ENCODE measurements at places on chromosomes 16 and 17. TPM values are rescaled to one million over a fixed set of nuclear protein-coding genes. Genes with fewer than 3 reads are reported as not detected.

TACO1 gene
- 11.1 TPM for total RNA-seq

GJC1 gene
- 29.0 TPM for total RNA-seq

SERPINF2 gene
- total RNA-seq, result 5.0 TPM

HEATR9 gene
- not detected for total RNA-seq

TMEM114 gene
- total RNA-seq, result not detected

TMED6 gene
- 1.5 TPM for total RNA-seq

ENO3 gene
- total RNA-seq, result 2.7 TPM

DNA sequence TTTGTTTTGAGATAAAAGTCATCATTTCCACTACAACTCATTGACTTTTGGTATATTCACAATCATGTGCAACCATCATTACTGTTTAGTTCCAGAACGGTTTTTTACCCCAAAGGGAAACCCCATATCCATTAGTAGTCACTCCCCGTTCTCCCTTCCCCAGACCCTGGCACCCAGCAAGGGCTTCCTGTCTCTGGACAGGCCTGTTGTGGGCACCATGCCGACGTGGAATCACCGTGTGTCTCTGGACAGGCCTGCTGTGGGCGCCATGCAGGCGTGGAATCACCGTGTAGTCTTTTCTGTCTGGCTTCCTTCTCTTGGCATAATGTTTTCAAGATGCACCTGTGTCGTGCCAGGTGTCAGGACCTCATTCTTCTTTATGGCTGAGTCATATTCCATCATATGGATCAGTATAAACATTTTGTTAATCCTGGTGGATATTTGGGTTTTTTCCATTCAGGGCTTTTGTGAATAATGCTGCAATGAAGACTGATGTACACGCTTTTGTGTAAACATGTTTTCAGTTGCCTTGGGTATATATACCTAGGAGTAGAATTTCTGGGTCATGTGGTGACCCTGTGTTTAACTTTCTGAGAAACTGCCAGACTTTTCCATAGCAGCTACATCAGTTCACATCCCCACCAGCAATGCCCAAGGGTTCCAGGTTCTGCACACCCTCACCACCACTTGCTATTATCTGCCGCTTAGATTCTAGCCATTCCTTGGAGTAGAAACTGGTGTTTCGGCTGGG lies 19.1 kb downstream of the ENDOV start:
- peaks cover 6% of the 10 kb centered on the region for H3K36me3 ChIP-seq
- H3K27me3 ChIP-seq, result no peaks in the 10 kb centered on the region
- peaks cover 23% of the 10 kb centered on the region for H3K4me1 ChIP-seq
- H3K27ac ChIP-seq, result no peak overlapping the region

DNA sequence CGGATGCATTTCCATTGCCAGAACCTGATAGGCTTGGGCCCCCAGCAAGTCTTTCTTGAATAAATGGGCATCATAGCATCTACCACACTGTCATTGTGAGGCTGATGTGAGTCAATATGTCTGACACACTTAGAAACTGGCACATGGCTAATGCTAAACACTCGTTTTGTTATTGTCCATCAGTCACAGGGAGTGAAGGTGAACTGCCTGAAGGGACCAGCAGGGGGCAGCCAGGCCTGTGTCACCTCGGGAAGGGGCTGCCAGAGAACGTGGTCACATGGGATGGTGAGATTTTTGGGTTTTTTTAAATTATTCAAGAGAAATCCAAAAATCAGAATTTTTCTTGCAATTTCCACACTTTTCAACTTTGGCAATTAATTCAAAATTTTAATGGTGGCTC lies 831 bp upstream of the RCVRN start:
- DNase-seq, result no peak
- H3K4me3 ChIP-seq, result no peak overlapping the region
- H3K4me1 ChIP-seq, result no peaks in the 10 kb centered on the region
- no peaks in the 10 kb centered on the region for H3K27me3 ChIP-seq

DNA sequence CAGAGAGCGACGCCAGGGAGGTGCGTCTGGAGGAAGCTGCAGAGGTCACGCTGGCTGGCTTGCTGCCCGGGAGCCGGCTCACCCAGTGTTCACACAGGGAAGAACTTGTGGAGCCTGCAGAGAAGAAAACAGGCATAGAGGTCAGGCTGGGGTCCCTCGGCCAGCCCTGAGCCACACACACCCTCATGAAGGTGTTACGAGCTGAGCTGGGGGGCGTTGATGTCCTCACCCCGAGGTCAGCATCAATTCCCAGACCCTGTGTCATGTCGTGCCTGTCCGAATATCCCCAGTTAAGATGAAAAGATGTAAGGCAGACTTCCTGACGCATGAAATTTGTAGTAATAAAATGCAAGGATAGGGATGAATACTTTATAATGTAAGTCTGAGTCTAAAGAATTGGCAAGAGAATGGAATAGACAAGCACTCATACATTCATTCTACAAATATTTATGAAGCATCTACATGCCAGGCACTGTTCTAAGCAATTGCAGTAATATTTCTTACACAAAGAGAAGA lies 77.1 kb downstream of the USP31 start:
- no peaks in the 10 kb centered on the region for H3K27me3 ChIP-seq
- peak; percentile 56 for DNase-seq
- peak overlapping the region; percentile 63 for H3K4me3 ChIP-seq
- H3K27ac ChIP-seq, result peak overlapping the region; percentile 77
- H3K4me1 ChIP-seq, result peaks cover 11% of the 10 kb centered on the region

DNA sequence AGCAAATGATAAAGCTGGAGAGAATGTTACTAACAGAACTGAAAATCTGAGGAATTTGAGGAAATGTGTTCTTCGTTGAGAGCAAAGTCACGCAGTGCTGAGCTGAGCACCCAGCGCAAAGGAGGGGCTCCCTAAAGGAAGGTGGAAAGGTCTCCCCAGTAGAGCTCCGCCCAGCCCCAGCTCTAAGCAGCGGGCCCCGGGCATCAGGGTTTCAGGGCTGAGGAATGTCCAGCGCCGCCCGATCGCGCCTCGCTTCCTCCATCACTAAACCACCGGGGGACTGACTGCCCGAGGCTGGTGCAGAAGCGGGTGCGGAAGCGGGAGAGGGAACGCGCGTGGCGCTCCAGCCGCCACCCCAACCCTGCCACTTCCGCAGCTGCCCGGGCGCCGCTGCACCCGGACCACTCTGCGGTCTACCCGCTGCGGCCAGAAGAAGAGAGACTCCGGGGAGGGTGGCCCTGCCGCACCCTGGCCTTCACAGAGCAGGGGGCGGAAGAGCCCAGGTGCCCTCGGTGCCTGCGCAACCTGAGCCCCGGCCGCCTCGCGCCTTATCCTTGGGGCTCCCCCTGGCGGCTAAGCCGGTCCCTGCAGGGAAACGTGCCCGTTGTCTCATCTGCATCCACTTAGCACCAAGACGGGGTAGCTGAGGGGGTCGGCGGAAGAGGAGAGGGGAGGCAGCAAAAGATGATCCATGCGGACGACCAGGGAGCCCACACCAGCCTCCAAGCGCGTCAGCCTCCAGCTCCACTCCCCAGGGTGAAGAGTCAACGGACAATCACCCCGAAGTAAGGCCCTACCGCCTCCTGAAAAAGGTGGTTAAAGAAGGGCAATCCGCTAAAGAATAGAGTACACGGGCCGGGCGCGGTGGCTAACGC lies 12.4 kb upstream of the GUCY2D start:
- no peaks in the 10 kb centered on the region for H3K27me3 ChIP-seq
- H3K27ac ChIP-seq, result no peak overlapping the region
- H3K36me3 ChIP-seq, result no peaks in the 10 kb centered on the region
- peak overlapping the region; percentile 75 for H3K4me3 ChIP-seq
- peaks cover 10% of the 10 kb centered on the region for H3K4me1 ChIP-seq
- peak; percentile 53 for DNase-seq

DNA sequence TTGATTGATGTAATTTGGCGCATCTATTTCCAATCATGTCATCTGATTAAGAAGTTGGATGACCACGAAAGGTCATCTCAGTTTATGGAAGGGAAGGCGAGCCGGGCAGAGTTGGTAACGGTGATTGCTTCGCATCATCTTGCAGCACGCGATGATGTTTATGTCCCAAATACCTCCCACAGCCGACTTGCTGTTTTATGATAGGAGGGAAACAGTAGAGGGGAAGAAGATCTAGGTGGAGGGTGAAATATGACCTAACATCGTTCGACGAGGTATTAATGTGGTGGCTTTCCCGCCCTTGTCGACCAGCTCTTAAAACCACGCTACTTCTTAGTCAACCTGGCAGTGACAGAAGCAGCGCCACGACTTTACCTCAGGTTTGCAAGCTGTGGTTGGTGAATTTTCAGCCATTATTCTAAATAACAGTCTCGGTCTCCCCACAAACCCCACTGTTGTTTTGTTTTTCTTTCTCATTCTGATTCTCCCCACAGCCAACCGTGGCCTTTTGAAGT lies 805 bp upstream of the TANC2 start:
- peaks cover 22% of the 10 kb centered on the region for H3K4me1 ChIP-seq
- peak overlapping the region; percentile 68 for H3K27ac ChIP-seq
- peak overlapping the region; percentile 80 for H3K4me3 ChIP-seq

DNA sequence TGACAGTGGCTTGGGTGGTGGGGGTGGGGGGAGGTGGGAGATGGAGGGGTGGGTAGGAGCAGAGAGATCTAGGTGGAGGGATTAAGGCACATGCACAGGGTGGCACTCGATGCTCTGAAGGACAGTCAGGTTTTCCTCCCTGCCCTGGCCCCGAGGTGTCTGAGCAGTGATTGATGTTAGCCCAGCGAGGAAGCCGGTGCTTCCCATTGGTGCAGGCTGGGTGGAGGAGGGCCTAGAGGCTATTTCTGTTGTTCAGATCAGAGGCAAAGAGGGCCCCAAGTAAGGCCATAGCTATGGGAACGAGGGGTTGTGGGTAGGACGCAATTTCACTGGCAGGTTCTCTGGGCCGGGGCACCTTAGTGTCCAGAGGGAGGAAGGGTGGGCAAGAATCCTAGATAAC lies 23.1 kb downstream of the CACNA1G start:
- no peak overlapping the region for H3K27ac ChIP-seq
- no peaks in the 10 kb centered on the region for H3K27me3 ChIP-seq
- no peak overlapping the region for H3K4me3 ChIP-seq
- no peaks in the 10 kb centered on the region for H3K36me3 ChIP-seq
- peaks cover 6% of the 10 kb centered on the region for H3K4me1 ChIP-seq

DNA sequence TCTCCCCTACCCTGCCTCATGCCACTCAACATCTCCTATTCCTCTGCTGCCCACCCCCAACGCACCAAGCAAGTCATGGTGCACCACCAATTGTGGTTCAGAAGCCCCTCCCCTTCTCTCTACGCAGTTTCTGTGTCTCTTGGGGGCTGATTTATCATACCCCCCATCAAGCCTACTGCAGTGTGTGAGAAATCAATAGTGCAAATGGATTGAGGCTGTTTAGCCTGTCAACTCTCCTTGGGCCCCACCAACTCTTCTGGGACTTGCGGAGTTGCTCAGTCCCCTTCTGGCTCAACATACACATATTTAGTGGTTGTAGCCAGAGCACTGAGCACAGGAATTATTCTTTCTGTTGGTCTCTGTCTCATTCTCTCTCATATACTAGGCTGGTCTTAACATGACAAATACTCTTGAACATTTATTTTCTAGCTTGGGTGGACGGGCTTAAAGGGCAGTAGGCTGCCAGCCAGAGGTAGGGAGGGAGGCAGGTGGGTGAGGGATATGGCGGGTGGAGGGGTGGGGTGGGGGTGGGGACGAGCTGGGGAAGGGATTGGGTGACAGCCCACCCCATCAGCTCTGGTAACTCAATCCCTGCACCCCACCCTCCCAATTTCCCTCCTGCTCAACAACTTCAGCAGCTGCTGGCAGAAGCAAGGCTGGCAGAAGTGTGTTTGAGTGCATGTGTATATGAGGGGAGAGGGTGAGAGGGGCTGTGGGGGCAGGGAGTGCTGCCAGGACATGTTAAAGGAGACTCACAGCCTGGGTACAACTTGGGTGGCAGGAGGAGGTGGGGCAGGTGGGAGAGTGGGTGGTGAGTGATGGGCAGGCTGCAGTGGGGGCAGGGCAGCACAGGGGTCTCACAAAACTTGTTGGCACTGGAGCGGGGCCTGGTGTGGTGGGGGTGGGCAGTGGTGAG lies 4.9 kb downstream of the RARA start:
- peak overlapping the region; percentile 91 for H3K27ac ChIP-seq
- H3K36me3 ChIP-seq, result no peaks in the 10 kb centered on the region
- H3K4me1 ChIP-seq, result peaks cover 81% of the 10 kb centered on the region
- no peak overlapping the region for H3K4me3 ChIP-seq
- no peak for DNase-seq

DNA sequence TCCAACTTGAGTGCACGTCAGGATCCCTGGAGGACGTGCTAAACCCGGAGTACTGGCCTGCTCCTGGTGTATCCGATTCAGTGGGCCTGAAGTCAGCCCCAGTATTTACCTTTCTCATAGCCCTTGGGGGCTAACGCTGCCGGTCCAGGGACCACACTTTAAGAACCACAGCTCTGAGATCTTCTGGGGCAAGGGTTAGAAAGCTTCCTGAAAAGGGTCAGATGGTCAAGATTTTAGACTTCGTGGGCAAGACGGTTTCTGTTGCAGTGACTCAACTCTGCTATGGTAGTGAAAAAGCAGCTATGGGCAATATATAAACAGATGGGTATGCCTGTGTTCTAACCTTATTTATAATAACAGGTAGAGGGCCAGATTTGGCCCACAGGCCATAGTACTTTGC lies 14.6 kb upstream of the USP10 start:
- no peaks in the 10 kb centered on the region for H3K27me3 ChIP-seq
- H3K36me3 ChIP-seq, result no peaks in the 10 kb centered on the region
- DNase-seq, result no peak
- no peaks in the 10 kb centered on the region for H3K4me1 ChIP-seq

DNA sequence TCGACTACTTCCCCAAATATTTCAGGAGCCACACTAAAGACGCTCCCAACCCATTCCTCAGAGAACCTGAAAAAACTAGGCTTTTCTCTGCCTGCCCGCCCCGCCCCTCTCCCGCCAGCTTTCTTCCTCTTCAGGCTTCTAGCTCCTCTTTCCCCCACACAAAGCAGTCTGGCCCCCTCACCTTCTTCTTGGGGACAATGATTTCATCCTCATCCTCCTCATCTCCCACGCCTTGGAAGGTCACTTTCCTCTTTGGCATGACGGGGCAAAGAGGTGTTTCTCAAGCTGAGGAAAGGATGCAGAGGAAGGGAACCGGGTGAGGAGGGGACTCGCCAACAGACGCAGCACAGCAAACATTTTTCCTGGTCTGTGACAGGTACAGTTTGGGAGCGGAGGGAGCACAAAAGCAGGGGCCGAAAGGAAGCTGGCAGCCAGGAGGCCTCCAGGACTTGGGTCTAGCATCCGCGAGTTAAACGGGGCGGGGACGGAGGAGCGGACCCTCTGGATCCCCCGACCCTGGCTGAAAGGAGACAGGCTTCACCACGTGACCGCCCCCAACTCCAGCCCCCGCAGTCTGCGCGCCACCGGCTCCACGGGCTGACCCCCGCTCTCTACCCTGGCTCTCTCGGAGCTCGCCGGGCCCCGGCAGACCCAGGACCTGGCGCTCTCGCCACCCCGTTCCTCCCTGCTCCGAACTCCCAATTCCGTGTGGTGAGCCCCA lies 525 bp downstream of the CD2BP2 start:
- no peak for DNase-seq
- no peaks in the 10 kb centered on the region for H3K27me3 ChIP-seq
- peaks cover 50% of the 10 kb centered on the region for H3K4me1 ChIP-seq

GRCh38 chr16:50986453-50986852 lies 164.6 kb downstream of the SALL1 start:
- H3K27me3 ChIP-seq, result no peaks in the 10 kb centered on the region
- H3K4me3 ChIP-seq, result no peak overlapping the region
- no peak overlapping the region for H3K27ac ChIP-seq
- H3K4me1 ChIP-seq, result no peaks in the 10 kb centered on the region
- DNase-seq, result no peak

- no peak overlapping the region for H3K27ac ChIP-seq
- no peak overlapping the region for H3K4me3 ChIP-seq
- no peaks in the 10 kb centered on the region for H3K4me1 ChIP-seq
- no peaks in the 10 kb centered on the region for H3K36me3 ChIP-seq
- DNase-seq, result no peak
- H3K27me3 ChIP-seq, result no peaks in the 10 kb centered on the region
These were observed 48.4 kb upstream of the SKAP1 start for GRCh38 chr17:48478224-48479013.

- no peaks in the 10 kb centered on the region for H3K4me1 ChIP-seq
- H3K4me3 ChIP-seq, result no peak overlapping the region
- no peak for DNase-seq
- no peaks in the 10 kb centered on the region for H3K36me3 ChIP-seq
These were observed 396.4 kb upstream of the CCL2 start for GRCh38 chr17:33858682-33859081.

Measured in thoracic aorta (tissue), 2 donors.